ENCODE measurements at places on chromosomes 3 and 15.

DNA sequence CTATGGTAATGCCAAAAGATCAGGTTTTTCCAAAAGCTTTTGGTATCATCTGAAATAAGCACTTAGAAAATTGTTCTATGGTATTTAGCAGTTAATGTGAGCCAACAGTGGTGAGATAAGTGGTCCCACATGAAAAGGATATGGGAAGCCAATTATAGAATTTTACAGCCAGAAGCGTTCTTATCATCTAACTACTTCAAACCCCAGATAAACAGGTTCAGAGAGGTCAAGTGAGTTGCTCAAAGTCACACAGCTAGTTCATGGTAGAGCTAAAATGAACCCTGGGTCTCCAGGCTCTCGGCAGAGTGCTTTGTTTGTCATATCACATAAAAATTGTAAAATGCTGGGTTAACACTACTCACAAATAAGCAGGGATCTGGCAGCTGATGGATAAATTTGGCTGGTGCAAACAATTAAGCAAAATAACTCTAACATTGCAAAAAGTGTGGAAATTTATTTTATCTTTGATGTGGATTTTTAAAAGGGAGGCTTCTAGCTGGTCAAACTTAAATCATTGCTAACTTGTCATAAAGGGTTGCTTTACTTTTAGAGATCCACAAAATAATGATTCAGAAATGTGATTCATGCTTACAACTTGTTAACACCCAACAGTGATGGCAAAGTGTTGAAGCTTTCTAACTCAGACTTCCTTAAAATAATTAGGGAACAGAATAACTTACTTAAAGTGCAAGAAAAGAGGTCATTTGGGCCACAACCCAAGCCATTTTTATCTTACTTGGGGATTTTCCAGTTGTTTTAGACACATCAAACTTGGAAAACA is 202.8 kb upstream of the TBC1D5 start:
- DNase-seq, result no peak

GRCh38 chr15:77732514-77733335 is 100.0 kb upstream of the LINGO1 start:
- DNase-seq, result no peak

GRCh38 chr3:160090653-160091052 is 102.0 kb downstream of the IL12A start:
- no peak for DNase-seq

GRCh38 chr3:171248426-171249111 is 211.6 kb downstream of the TNIK start:
- no peak for DNase-seq

- no peak for DNase-seq
These were observed 56.7 kb downstream of the MYO1E start for GRCh38 chr15:59315914-59316451.

DNA sequence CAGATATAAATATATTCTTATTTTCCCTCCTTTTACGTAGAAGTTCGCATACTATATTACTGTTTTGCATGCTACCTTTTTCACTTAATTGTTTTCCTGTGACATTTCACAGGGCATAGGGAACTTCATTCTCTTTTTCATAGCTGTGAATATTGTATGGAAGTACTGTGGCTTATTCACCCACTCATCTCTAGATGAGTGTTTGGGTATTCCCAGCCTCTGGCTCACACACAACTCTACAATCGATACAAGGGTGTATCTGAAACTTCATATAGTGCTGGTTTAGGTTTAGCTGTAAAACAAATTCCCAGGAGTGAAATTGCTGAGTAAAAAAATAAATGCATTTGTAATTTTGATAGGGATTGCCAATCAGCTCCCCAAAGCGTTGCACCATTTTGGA is 55.3 kb upstream of the MAGI1 start:
- no peak for DNase-seq

DNA sequence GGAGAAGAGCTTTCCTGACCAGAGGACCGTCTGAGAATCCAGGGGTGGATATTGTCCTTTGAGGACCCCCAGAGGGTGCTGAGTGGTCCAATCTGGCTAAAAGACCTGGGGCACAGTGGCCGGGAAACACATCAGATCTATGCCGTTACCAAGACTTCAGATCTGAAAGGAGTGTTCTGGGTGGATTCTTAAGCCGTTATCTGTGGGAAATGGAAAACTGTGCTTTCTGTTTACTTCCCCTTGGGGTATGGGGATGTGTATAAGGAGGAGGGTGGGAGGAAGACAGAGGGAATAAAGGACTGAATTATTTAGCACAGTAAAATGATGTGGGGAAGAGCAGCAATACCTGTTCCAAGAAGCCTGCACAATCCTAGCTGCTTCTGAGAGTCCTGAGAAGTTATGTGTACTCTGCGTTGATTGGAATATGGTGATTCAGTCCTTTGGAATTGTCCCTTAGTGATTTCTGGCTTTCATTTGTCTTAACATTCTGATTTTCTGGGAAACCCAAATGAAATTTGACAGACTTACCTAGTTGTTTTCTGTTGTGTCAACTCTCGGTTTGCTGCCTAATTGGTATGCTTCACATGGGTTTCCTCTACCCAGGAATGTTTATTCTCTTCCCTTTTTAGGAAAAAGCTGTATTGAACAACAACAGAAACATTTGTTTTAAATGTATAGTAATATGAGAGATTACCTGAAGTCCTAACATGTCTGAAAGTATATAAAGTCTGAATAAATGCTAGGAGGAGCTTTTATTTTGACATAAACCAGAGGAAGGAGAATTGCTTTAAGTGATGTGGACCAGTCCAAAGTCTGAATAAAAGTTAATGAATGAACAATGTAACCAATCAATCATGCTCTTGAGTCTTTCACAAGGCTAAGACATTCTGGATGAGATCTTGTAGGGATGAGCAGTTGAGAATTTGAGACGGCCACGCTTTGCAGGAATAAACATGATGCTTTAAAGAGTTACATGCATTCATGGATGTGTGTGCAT is 427.1 kb upstream of the C2CD4B start:
- no peak for DNase-seq

GRCh38 chr3:34106879-34107278 is 308.4 kb downstream of the PDCD6IP start:
- DNase-seq, result no peak

- DNase-seq, result no peak
These were observed 1.2 kb upstream of the ABHD17C start for GRCh38 chr15:80693682-80694610.

DNA sequence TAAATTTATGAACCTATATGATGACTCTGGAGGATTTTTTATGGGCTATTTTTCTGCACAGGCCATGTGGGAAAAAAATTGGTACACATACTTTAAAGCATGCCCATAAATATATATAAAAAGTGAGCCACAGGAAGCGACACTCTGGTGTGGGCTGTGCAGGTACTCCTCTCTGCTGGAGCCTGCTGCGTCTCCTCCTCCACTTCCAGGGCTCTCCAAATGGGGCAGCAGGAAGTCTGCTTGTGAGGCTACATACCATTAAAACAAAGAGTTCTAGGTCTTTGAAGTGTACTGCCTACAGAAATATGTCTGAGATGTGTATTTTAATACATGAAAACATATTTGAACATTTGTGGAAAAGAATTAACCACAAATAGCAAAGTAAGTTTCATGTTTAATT is 135.1 kb downstream of the CTNNB1 start:
- no peak for DNase-seq

DNA sequence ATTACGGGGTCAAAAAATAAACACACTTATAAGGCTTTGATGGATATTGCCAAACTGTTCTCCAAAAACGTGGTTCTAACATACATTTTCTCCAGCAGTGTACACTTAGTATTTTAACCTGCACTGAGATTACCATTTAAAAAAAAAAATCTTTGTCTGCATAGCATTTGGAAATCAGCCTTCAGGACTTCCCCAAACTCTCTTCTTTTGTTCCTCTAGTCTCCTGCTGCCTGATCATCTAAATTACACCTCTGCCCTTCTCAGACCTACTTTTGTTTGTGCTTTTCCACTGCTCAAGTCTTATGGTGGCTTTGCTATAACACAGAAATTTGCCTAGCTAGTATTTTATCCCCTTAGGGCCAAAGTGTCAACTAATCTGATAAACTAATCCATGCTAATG is 3.8 kb downstream of the NCEH1 start:
- no peak for DNase-seq

DNA sequence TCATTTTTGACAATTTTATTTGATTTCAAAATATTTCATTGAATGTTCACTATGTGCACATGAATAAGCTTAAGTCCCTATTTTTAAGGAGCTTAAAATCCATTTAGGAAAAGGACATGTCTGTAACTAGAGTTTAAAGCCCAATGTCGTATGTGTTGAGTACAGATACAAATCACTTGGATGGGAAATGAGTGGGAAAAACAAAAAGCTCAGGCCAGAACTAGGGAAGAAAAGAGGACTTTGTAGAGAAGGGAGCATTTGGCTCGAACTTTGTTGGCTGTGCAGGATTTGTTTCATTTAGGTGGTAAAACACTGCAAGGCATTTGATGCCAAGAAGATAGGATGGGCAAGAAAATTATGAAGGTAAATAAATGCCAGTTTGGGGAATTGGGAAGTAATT is 653.1 kb upstream of the KCNMB2 start:
- no peak for DNase-seq

DNA sequence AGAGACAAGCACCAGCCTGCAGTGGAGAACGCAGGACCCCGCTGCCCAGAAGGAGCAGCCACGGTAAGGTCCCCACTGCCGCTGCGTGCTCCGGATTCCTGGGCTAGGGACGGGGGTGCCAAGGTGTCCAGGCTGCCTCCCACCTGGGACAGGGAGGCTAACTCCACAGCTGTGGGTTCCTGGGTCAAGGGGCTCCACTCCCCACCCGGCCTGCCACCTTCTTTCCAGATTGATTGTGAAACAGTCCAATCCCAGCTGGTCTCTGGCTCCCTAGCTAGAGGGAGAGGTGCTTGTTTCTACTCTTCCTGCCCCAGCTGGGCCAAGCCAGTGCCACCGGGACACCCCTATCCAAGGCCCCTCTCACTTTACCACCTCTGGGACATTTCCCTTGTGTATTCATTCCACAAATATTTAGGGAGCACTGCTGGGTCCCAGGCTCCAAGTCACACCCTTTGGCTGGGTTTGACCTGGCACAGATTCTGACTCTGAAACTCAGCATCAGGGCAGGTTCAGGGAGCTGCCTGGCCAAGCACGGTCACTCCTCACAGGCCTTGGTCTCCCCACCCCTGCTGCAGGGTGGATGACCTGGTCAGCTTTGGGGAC is 1.9 kb downstream of the PAK6 start:
- no peak for DNase-seq
